KBM-7 (cell line): ENCODE measurements at places on chromosomes 2 and 18.

- no peak for DNase-seq
These were observed 348.1 kb downstream of the CCDC85A start for GRCh38 chr2:56531668-56532420.

DNA sequence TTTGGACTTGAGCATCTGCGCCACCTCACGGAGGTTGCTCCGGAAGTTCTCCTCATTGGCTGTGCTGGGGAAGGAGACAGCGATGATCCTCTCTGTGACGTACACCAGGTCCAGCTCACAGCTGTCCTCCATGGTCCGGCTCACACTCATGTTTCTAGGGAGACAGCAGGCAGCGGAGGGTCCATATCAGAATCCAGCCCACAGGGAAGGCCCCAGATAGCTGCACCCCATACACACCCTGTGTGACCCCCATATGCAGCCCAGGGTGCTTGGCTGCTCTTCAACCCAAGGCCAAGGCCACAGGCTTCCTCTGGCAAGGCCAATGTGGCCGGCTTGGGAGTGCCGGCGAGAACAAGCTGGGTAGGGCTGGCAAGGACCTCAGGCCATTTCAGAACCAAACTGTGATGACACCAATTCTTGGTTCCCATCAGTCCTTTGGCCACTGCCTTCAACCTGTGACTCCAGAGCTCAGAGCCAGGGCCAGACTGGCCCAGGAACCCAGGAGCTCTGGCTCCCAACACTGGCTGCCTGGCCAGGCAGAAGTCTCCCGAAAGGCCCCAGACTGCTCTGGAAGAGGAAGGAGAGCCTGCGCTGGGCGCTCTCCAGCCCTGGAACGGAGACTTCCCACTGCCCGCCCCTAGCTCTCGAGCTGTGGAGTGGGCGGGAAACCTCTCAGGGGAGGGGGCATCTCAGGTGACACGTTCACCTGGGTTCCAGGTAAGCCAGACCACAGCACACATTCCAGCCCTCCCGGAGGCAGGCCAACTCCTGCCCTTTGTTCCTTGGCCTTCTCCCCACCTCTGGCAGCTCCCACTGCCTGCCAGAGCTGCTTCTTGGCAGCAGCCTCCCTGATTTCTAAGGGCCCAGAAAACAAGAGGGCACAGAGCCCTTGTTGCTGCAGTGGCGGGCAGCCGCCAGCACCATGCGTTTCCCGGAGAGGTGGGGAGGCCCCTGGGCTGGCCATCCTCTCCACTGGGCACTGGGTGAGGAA, 104.7 kb downstream of the TNS1 start:
- DNase-seq = no peak

DNA sequence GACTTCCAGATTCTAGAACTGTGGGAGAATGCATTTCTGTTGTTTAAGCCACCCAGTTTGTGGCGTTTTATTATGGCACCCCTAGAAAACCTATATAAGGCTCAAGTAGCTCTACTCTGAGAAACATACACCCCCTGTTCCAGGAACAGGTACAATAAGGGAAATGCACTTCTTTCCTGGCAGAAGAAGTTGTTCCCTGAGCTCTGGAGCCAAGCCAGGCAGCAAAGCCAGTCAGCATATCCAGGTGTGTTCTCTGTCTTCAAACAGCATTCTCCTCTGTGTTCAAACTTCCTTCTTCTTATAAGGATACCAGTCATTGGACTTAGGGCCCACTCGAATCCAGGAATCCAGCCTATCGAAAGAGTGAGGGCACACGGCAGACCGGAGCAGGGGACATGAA, 96.5 kb downstream of the TPGS2 start:
- no peak for DNase-seq

DNA sequence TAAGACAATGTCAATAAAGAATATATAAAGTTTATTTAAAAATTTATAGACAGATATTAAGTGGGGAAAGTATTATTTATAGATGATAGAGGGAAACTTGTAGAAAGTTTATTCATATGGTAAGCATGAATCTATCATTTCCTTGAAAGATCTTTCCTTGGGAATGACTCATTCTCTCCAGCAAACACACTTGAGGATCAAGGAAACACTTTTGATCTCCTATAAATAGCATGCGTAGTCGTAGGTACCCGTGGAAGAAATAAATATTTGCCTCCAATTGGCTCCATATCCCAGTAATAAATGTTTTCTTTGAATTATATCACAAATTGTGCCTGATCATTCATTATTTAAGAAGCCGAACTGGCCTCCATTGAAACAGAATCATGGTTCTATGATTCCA, 483.4 kb downstream of the RNF144A start:
- DNase-seq = no peak

GRCh38 chr2:240730501-240731177, 39.0 kb downstream of the AQP12A start:
- DNase-seq = no peak

DNA sequence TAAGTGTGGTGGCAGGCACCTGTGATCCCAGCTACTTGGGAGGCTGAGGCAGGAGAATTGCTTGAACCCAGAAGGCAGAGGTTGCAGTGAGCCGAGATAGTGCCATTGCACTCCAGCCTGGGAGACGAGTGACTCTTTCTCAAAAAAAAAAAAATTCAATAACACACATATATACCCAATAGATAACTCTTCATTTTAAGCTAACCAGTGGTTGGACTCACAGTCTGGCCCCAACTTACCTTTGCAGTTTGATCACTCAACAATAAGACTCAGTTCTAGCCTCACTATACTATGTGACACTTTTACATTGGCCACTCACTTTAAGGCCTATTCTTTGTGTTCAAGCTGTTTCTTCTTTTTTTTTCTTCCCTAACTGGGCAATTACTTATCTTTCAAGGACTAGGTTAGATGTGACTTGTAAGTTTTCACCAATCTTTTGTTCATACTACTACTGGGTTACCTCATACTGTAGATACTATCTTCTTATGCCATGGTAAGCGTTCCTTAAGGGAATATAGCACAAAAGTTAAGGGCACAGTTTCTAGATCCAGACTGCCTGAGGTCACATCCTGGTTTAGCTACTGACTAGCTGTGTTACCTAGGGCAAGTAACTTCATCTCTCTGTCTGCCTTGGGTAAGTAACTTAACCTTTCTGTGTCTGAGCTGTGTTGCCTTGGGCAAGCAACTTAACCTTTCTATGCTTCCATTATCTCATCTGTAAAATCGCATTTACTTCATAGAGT, 6.3 kb upstream of the GTF3C2 start:
- DNase-seq = no peak

DNA sequence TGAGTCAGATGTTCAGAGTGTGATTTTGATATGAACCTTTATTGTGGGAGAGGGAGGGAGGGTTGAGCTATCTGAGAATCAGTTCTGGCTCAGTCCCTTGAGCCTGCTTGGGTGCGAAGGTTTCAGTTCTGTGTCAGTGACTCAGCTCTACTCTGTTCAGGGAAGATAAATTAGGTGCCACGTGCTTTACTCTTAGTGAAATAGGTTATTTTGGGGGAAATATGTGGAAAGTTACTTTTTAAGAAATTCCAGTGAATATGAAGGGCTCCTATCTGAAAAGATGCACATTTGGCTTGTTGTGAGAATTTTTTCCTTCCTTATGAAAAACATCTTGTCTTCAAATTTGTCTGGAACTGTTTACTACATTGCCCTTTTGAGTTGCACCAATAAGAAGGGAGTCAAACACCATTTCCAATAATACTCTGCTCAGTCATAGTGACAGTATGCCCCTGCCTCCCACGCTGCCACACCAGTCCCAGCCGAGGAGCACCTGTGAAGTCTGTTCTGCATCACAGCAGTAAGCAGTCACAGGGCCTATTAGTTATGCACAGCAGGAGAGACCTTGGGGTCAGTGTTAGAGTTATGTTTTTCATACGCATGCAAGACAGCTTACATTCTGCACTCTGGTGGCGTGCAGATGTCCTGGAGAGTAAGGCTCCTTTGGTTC, 32.8 kb upstream of the DNAH7 start:
- no peak for DNase-seq
